Ammon's horn (tissue), 1 donor: ENCODE measurements at places on chromosomes 1 and 21.

DNA sequence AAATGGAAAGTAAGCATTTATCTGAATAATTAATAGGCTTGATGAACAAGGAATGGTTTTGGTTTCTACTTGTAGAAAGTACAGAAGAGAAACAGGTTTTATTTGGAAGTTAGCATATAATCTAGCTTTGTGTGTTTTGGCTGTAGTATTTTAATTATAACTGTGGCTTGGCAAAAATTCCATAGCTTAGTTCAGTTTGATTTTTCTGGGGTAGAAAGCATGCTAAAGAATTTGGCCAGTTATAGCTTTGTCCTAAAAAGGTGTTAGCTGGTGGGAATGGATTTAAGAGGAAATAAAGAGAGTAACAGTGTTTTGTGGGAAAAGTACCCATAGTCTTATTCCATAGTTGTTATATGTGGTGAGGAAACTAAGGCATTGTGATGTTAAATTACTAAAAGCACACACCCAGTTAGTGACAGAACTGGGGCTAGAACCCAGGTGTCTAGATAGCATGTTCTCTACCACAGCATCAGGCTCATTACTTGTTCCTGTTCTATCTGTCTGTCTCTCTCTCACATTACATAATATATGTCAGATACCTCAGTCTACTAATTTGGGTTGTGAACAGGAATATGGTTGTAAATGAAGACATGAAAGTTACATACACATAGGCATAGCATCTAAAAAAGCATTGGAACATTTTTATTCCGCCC, 55.0 kb downstream of the MPZL1 start:
- DNase-seq = no peak

GRCh38 chr1:180265871-180266270, 35.8 kb downstream of the LHX4 start:
- DNase-seq = no peak

DNA sequence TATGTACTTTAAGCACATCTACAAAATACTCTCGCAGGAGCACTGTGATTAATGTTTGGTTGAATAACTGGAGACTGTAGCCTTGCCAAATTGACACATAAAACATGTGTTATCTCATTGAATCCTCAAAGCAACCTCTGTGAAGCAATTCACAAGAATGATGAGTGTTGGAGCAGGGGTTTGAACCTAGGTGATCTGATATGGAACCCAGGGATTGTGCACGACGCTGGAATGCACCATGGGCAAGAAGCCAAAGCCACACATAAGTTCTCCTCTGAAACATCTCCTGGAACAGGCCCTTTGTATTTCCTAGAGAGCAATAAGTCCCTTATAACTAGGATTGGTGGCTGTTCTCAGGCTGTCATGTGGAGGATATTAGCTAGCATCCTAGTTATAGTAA, 124.6 kb upstream of the IVNS1ABP start:
- no peak for DNase-seq

DNA sequence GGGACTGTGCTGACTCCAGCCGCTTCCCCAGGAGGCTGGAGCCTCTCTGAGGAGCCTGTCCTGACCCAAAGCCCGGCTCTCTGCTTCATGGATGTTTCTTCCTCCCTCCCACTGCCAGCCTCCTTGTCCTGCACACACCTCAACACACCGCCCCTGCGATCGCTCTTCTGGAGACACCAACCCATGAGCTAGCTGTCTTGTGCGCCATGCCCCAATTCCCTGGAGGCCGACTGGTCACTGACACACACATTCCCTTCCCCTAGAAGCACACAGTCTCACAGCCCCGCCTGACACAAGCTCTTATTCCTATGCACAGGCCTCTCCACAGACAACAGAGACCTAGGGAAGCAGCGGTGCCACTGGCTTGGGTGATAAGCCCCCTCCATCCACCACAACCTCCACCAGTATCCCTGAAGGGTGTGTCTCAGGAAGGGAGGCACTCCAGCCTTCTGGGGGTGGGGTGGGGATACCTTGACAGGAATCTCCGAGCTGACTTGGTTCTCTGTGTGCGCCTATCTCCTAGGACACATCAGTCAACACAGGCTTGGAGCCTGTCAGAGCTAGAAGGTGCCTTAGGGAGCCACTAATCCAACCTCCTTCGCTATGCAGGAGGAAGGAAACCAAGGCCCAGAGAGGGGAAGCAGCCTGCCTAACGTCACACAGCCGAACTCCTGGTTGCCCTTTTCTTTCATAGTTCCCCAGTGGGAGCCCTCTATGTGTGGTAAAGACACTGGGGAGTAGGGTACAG, 31.1 kb downstream of the AHDC1 start:
- DNase-seq = no peak

DNA sequence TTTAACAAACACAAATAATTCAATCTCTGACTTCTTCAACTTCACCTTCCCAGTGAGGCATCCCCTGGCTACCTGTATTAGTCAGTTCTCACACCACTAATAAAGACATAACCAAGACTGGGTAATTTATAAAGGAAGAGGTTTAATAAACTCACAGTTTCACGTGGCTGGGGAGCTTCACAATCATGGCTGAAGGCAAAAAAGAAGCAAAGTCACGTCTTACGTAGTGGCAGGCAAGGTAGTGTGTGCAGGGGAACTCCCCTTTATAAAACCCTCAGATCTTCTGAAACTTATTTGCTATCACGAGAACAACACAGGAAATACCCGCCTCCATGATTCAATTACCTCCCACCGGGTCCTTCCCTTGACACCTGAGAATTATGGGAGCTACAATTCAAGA, 478.5 kb downstream of the ADGRL2 start:
- no peak for DNase-seq

DNA sequence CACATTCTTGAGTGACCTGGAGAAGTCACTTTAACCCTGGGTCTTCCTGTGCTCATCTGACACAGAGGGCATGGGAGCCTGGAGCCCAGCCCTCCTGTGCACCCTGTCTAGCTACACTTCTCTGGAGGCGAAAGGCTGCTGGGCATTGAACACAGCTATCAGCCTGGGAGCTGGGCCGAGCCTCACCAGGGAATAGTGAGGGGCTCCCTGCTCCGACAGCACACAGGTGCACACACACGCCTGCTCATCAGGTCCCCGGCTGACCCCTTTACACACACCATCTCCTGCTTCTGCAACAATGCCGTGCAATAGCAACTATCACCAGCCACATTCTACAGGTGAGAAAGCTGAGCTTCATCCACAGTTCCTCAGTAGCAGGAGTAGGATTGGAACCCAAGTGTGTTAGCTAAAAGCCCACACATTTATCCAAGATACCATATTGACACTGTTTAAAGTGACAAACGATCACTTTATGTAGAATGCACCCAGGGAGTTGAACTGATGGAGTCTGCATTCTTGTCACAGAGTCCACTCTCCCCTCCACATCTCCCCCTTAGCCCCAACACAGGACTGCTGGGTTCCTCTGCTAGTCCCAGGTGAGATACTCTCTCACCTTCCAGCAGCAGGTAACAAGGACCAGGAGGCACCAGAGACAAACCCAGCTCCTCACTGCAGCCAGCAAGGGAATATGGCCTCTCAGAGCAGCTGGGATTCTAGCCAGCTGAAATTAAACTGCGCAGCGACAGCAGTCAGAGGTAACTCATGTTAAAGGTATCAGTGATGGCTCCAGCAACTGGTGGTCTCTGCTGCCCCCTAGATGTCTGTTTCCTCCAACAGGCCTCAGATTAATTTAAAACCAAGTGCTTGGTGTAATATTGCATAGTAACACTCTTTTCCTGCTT, 18.3 kb upstream of the CAPN8 start:
- DNase-seq = peak; percentile 68

GRCh38 chr1:40478276-40478675, 1.2 kb downstream of the ZFP69 start:
- DNase-seq = peak; percentile 11

DNA sequence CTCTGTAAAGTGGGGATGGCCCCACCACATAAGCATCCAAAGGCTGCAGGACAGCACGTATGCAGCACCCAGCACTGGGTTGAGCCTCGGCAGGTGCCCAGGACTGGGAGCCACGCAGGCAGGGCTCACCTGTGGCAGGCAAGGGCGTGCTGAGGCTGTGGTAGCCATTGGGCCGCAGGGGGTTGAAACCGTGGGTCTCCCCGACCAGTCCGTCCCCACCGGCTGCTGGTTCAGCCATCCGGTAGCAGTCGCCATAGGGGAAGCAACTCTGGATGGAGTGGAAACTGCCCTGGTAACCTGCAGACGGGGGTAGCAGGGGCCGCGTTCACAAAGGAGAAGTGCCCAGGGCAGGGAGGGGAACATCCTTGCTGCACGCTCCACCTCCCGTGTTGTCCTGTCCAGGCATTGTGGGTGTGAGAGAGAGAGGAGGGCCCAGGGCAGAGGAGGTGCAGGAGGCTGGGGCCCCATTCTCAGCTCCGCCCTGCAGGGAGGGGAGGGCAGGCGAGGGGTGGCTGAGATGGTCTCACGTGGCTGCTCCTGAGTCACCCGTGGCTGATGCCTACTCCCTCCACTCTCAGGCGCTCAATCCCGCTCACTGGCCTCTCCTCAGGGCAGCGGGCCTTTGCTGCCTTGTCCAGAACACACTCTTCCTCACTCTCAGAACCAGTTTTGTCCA, 49.9 kb downstream of the DMRTB1 start:
- no peak for DNase-seq

- DNase-seq = no peak
Observed at GRCh38 chr1:24725209-24725651, 20.0 kb upstream of the CLIC4 start.

DNA sequence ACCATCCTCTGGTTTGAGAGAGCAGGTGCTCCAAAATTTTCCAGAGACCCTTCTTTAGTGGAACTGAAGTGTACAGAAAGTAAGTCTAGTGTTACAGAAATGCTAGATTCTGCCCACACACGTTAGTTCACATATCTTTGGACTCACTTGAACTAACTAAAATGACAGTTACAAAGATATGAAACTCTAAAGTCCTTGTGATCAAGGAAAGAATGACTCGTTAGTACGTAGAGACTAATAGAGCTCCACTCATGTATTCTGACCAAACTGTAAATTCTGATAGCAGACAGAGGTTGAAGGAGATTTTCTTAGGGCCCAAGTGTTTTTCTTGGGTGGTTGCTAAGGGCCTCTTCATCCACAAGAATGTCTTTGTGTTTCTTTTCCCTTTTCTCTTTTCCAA, 491.5 kb upstream of the B3GALT2 start:
- no peak for DNase-seq

- no peak for DNase-seq
Observed at GRCh38 chr21:42584296-42584641, 69.2 kb upstream of the PDE9A start.

DNA sequence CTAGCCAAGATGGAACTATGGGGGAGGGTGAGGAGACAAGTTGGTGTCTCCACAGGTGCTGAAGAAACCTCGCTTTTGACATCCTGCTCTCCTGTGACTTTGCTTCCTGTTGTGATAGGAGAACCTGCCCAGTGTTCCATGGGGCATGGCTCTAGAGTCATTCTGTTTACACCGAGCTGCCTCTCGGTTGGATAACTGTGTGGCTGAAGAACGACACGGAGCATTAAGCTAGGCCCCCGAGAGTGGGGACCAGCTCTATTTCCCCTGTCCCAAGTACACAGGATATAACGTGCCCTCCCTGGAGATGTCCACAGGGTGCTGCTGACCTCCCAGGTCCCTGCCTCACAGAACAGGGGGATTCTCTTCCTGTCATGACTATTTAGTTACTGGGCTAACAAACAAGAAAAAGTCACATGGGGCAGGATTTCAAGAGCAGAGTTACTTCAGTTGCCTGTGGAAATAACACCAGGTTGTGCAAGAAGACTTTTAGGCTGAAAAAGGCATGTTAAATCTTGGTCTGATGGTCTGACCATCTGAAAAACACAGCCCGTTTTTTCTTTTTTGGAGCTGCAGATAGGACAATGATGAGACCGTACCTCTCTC, 29.4 kb upstream of the PPP2R5A start:
- no peak for DNase-seq

DNA sequence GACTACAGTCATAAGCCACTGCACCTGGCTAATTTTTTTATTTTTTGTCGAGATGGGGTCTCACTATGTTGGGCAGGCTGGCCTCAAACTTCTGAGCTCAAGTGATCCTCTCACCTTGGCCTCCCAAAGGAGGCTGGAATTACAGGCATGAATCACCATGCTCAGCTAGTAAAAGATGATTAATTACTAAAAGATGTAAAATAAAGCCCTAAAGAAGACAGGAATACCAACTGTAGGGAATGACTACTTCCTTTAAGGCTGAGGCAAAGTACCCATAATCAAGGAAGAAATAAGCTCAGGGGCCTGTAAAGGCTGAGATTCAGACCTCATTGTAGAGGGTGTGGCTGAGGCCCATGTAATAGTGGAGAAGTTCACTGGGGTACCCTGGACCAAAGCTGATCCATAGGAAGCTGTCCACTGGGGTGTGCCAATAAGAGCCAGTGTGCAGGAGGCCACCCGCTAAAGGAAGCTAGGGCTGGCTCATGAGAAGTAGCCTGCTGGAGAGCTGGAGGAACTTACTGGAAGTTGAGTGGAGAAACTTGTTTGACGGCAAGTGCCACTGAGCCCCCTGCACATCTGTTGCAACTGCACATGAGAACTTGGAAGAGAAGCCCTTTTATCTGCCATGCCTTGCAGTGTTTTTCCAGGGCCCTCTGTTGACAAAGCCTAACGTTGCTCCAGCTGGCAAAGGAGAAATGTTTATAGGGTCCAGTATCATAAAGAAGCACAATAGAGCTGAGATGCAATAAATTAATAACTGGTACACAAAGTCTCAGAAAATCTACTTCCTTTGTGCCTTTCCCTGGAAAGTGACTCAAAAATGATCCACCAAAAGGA, 17.8 kb upstream of the SERTAD4 start:
- no peak for DNase-seq

DNA sequence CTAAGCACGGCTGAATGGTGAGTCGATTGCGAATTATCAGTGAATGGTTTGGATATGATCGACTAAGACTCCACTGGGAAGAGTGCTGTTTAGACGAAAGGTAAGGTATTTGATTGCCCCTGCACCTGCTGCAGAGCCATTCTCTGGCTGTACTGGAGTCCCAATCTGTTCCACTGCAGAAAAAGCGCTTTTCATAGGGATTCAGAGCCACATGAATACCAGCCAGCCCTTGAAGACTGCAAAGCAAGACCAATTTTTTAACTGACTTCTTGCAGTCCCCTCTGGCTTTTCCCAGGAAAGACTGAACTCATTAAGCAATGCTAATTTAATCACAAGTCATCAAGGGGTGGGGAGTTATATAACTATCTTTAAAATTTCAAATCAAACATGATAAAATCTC, 1.3 kb downstream of the GREM2 start:
- DNase-seq = no peak

DNA sequence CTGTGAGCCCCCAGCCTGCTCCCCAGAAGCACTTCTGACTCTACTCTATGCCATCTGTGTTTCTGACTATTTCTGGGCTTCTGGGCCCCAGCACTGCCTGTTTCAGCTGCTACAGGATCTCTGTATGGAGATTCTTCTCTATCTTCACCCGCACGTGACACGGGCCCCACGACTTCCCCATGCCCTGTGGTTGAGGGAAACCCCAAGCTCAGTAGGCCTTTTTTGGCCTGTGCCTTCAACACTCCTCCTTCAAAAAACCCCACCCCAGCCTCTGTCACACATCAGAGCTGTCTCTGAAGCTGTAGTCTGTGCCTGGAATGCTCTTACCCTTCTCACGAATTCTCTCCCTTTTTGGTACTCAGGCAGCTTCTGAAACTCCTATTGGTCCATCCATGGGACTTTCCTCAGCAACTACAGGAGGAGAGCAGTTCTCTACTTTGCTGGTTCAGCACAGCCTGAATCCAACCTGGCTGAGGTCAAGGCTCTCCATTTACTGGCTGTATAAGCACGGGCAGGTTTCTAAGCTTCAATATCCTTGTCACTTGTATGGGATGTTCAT, 2.0 kb upstream of the NID1 start:
- no peak for DNase-seq

- DNase-seq = peak; percentile 26
Observed at GRCh38 chr1:110210604-110211495, 736 bp downstream of the KCNC4 start.

- DNase-seq = peak; percentile 71
Observed at GRCh38 chr1:176691251-176692228, 228.6 kb downstream of the PAPPA2 start.
